ENCODE measurements at places on chromosomes 4 and X. TPM values are rescaled to one million over a fixed set of nuclear protein-coding genes. Genes with fewer than 3 reads are reported as not detected.

TMPRSS11F gene
- not detected for total RNA-seq

BST1 gene
- total RNA-seq, result 13.8 TPM

ITM2A gene
- total RNA-seq, result 1.3 TPM

RAB9A gene
- 37.5 TPM for total RNA-seq

ADAM29 gene
- total RNA-seq, result not detected

NEUROG2 gene
- not detected for total RNA-seq

USP26 gene
- not detected for total RNA-seq

ASB12 gene
- total RNA-seq, result under 0.01 TPM
